Choroid plexus epithelial cell (primary cell): ENCODE measurements at places on chromosomes 7 and 10.

- DNase-seq, result no peak
Measured at GRCh38 chr10:124078714-124079113, 14.7 kb downstream of the CHST15 start.

DNA sequence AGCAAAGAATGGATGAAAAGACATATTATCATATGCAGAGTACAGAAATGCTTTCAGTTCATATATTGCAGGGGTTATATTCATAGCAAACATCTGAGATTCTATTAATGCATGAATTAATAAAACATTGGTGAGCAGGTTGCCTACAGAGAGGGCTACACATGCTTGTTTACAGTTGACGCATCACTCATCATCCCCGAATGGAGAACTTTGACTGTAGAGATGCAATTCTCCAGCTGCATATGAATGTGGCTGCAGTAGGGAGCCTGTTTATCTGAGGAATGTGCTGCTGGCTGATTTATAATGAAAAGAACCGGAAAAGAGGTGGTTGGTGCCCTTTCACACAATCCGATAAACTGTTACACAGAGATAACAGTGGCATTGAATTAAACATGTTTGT, 116.5 kb downstream of the GRM3 start:
- DNase-seq, result no peak

GRCh38 chr10:103646304-103646703, 152.8 kb downstream of the NEURL1 start:
- no peak for DNase-seq

GRCh38 chr7:117875566-117875965, 2.3 kb upstream of the CTTNBP2 start:
- DNase-seq, result peak; percentile 42

GRCh38 chr10:91389636-91390512, 20.3 kb upstream of the HECTD2 start:
- peak; percentile 82 for DNase-seq

DNA sequence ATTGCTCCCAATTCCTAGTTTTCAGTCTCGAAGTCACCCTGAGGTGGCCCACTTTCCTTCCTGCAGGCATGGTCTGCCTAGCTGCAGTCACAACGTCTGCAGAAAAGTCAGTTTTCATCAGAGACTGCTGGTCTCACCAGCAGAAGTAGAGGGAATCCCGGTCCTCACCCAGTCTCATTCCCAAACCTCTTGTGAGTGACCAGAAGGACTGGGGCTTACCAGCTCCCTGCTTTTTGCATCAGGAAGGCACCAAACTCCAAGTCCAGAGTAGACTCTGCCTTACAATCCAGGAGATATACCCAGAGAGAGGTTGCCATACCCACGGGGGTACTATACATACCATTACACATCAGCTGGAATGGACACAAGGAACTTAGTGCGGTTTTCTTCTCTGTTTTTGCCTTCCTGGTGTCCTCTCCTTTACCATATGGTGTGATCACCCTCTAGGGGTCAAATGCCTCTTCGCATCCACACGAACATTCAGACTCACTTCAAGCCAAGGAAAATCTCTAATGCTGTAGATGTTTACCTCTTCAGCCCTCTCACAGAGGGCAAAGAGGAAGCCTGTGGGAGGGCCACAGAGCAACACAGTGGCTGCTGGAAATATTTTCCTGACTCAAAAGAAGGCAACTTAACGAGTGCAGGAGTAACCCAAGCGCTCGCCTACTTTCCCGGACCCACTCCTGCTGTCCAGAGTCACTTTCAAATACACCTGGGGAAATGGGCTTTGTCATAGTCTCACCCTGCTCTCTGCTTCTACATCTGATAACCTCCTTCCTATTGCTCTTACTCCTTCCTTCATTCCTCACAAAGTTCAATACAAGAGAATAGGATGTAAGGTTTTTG, 220.9 kb downstream of the C7orf25 start:
- DNase-seq, result peak; percentile 76

DNA sequence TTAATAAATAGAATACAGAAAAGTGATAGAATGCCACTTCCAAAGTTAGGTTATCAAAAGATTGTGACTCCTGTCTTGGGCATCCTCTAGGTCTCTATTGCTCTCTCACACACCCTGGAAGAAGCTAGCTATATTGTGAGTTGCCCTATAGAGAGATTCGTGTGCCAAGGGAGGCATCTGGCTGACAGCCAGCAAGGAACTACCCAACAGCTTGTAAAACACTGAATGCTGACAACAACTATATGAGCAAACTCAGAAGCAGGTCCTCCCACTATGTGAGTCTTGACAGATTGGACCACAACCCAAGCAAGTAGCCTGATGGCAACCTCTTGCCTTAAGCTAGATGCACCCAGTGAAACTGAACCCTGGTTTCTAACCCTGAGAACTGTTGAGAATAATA, 55.7 kb upstream of the CDK14 start:
- DNase-seq, result no peak

GRCh38 chr10:22250897-22251660, 33.3 kb upstream of the EBLN1 start:
- peak; percentile 27 for DNase-seq

DNA sequence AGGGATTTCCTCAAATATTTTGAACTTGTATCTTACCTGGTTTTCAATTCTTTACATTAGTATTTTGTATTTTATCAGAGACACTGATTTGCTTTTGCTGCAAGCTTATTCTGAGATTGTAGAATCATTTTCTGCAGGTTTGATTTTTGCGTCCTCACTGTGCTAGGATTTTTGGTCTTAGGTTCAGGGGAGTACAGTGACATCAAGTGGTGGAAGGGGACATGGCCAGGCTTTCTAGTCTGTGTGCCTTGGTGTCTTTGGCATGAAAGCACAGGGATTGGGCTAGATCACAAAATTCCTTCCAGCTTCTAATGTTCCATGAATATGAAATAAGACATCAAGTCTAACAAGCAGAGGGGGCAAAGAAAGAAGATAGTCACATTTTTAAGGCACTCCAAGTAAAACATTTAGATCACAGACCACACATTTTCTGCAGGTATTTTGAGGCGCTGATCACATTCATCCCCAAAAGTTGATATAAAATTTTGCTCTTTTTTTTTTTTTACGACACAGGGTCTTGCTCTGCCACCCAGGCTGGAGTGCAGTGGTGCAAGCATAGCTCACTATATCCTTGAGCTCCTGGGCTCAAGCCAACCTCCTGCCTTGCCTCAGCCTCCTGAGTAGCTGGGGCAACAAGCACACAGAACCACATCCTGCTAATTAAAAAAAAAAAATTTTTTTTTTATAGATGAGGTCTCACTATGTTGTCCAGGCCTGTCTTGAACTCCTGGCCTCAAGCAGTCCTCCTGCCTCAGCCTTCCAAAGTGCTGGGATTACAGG, 124.4 kb downstream of the PON1 start:
- DNase-seq, result peak; percentile 86

GRCh38 chr10:132671228-132672154, 114.5 kb downstream of the NKX6-2 start:
- no peak for DNase-seq

DNA sequence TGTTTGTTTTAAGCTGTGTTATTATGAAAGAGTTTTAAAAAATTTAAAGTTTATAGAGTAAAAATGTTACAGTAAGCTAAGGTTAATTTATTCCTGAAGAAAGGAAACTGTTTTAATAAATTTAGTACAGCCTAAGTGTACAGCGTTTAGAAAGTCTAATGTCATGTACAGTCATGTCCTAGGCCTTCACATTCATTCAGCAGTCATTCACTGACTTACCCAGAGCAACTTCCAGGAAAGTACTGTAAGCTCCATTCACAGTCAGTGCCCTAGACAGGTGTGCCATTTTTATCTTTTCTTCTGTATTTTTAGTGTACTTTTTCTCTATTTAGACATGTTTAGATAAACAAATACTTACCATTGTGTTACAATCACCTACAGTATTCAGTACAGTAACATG, 126.8 kb downstream of the TPK1 start:
- no peak for DNase-seq

GRCh38 chr10:96588616-96589419, 2.0 kb upstream of the TM9SF3 start:
- DNase-seq, result no peak

GRCh38 chr10:117751259-117751658, 208.7 kb downstream of the EMX2 start:
- no peak for DNase-seq

GRCh38 chr7:99579281-99579955, 18.6 kb upstream of the TMEM225B start:
- DNase-seq, result no peak

DNA sequence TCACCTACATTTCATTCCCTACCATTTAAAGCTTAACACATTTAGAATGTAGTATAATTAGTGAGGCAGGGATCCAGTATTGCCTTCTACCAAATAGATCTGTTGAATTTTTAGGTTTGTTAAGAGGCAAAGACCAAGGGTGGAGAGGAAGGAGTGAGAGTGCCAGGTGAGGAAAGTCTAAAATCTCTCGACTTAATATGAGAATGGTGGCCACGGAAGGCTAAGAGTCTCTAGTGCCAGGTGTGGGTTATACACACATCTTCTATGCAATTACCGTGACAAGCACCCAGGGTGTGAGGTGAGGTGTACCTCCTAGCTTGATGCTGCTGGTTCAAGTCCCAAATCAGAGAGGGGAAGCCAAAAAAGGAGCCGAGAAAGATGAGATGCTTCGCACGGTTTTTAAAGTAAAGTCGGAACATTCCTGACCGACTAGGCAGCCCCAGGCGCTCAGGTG, 439 bp downstream of the IQUB start:
- DNase-seq, result no peak

- DNase-seq, result no peak
Measured at GRCh38 chr7:140053812-140054539, 8.8 kb downstream of the PARP12 start.

DNA sequence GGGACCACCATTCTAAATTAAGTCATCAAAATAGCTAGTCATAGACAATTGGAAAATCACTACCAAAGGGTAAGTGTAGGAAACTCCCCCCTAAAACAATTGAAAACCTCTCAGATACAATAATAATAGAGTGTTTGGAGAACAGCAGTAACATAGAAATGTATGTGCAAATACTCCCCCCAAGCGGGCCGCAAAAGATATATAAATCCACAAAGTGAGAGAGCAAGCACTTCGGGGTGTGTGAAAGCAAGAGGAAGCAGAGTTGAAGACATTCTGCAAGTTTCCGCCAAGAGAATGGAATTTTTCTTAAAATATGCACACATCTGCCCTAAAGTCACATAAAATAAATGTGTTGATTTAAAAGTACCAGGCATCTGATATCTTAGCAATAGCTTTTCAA, 33.3 kb downstream of the CHCHD3 start:
- peak; percentile 19 for DNase-seq
